ENCODE measurements at places on chromosomes 7 and 10.

DNA sequence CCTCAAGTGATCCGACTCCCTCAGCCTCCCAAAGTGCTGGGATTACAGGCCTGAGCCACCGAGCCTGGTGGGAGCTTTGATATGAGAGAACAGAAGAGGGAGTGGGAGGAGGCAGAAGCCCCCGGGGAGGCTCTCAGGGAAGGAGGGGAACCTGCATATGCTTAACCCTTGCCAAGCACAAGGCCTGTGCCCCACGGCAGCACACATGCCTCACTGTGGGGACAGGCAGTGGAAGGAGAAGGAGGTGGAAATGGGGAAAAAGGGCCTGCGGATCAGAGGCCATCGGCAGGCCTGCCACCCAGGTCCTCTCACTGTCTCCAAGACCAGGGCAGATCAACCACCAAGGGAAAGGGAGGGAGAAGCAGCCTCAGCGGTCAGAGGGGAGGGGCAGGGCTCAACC lies 7.2 kb upstream of the GRID1 start:
- no peak for DNase-seq

DNA sequence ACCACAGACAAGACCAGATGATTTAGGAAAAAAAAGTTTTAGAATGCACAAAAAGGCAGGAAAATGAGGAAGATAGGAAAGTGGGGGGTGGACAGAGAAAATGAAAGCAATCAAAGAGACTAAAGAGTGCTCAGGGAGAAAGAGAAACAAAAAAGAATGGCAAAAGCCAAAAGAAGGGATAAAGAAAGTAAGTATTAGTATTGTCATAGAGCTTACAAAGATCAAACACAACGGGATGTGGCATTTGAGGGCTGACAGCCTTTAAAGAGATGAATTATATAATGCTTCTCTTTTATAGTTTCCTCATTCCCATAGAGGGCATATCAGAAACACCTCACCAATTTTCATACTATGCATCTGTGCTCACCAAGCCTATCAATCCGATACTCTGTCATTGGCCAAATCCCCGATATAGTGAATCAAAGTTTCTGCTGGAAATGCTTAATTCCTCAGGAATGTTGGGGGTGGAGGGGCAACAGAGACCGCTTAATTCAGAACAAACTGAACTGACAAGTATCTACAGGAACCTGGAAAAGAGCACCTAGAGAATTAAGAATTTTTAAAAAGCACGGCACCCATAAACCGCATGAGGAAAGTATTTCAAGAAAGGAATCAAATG lies 2.7 kb downstream of the COG5 start:
- no peak for DNase-seq

DNA sequence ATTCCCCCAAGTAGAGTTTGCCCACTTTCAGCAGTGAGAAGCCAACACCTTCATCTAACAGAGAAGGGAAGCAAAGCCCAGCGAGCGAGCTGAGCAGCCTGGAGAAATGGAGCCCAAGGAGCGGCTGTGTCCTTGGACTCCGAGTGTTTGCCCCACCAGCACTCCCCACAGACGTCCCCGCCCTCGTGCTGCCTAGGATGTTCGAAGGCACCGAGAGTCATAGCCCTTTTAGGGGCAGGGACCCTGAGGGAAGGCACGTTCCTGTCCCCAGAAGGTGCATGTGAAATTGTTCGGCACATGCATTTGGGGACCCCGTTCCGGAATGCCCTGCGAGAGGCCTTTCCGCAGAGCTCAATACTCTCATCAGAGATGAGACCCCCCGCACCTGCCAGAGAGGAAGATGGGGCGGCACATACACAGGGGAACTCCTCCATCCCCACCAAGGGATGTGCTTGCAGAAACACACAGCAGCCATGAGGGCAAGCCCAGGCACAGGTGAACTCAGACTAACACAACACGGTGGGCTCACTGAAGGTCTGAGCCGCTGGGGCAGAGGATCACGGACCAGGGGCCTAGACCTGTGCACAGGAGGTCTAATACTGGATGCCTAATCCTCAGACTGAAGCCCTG lies 131.0 kb downstream of the DLG5 start:
- no peak for DNase-seq

DNA sequence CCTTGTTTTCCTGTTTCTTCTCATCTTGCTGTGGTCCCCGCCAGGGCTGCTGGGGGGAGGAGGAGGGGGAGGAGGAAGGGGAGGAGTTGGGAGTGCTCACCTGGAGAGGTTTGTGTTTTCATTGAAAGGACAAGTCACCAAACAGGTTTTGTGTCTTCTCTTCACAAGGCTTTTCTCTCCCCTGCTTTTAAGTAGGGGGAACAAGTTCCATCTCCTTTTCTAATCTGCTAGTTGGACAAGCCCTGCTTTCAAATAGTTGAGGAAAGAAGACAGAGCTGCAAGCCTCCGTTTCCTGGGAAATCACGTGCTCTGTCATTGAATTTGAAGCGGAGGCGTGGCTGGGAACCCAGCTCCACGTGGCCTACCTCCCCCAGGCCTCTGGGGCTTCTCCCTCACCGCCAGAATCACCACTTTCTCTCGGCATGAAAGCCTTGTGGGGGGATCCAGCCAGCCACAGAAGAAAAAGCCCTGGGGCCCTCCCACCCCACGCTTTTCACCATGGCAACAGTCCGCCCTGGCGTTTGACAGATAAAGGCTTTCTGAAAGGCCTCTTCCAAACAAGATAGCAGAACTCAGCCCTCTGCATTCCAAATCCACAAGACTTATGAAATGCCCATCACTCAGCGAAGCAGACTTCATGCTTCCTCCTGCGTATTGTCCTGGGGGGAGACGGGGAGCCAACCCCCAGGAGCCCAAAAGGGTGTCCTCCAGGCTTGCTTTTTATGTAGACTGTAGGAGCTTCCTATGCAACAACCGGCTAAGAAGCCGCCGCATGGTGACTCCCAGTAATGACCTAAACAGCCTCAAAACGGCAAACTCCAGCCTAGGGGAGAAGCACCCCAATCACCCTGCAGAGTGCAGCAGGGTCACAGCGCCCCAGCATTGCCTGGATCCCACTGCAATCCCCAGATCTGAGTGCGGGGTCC lies 51.7 kb downstream of the PROSER2 start:
- DNase-seq = peak; percentile 6

GRCh38 chr10:130194194-130194990 lies 58.2 kb downstream of the GLRX3 start:
- DNase-seq = no peak

DNA sequence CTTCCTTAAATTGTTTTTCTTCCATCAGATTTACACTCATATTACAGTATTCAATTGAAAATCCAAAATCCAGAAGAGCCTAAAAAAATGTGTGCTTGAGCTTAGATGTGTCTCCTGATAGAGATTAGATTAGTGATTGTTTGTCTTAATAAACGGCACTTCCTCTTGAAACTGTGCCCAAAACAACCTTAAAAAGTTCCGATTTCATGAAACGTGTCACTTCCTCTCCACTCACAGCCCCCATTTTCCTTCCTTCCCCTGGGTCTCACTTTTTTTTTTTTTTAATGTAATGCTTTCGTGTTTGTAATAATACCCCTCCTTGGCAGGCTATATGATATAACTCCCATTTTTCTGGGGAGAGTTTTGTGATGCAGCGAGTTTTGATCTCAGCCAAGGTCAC lies 114.8 kb upstream of the ADO start:
- DNase-seq = no peak

DNA sequence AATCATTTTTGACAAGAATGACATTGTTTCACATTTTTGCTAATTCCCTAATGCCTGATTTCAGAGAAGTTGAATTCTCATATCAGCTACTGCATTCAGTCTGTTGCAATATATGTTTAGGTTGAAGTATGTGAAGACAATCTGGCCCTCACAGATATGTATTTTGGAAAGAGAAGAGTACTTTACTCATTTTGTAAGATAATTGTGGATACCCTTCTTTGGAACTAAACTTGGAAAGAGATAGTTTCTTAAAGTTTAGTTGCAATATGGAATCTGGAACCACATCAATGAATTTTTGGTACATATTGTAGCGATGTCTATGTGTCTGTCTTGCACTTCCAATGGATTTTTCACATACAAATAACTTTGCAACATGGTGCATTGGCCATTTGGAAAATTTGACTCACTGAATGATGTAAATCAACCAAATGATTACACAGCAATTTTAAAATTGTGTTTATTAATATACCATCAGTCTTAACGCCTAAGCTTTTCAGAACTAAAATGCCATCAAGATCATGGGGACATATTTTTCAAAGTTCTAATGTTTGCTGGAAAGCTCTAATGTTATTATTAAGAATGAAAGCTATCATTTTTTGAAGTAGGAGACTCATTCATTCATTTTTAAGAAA lies 39.3 kb upstream of the TMEM26 start:
- DNase-seq = no peak

GRCh38 chr7:101671371-101672356 lies 42.6 kb upstream of the MYL10 start:
- no peak for DNase-seq

DNA sequence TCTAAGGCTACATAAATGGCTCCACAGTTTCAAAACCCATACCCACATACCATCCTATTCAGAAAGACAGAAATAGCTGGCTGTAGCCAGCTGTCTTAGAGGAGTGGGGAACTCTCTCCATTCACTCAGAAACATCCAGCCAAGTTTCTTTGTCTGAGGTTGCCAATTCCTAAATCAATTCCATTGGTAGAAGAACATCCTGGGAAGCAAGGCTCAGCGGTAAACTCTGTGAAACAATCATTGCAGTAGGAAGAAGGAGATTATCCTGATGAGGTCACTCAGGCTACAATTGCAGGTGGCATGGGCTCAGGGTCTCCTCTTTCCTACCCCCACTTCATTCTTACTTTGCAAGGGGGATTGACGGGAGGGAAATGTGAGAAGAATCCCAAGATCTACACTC lies 154.0 kb downstream of the ETV1 start:
- DNase-seq = no peak

DNA sequence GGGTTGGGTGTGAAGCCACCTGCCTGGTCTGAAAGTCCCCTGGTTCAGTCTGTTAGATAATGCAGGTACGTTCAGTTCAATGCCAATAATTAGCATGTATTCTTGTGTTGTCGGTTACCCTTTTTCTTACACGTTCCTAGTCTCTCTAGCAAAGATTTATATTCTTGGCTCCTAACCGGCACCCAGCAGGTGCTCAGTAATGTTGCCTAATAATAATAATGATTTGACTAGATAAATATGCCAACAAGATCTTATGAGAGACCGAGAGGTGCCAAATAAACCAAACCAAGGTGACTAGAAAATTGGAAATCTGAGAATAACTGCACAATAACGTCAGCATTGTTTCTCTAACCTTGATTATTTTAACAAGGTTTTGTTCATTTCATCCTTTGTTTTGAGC lies 1.1 kb upstream of the SMIM30 start:
- DNase-seq = no peak

DNA sequence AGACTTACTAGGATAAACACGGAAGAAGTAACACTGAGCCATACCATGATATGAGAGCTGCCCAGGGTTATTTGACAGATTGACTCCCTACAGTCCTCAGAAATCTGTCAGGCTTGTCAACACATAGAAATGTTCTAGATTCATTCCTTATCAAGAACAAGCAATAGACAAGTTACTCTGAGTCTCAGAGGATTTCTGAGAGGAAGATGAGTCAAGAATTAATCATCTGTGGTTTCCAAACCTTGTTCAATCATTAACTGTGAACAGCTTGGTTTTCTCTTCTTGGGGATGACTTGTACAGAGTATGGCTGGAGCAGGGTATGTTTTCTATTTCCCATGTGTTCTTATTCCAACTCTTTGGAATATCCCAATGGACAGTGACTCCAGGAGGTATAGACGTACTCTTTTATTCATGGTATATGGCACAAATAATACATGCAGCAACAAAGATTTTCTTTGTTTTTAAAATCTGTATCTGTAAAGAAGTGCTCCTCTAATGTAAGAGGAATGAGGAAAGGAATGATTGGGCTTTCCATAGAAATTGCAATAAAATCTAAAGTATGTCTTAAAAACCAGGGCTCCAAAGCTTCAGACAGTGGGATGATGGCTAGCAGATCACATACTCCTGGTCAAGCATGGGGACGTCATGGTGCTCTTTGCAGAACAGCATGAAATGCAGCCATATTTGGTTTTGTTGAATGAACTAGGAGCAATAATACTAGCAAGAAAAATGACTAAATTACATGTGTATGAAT lies 11.9 kb upstream of the SFR1 start:
- DNase-seq = no peak

DNA sequence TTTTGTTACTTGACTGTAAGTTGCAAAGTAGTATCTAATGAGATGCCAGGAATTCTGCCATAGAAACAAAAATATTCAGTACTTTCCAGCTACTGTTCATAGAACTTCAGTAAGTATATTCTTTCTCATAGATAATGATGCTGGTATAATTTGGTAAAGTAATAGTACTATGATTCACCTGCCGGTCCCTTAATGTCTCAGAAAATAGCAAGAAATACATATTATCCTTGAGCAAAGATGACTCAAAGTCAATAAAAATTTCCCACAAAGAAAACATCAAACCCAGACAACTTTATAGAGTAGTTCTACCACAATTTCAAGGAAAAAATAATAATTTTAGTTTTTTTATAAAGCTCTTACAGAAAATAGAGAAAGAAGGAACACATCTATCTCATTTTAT lies 105.4 kb downstream of the EPDR1 start:
- no peak for DNase-seq

GRCh38 chr7:40221836-40222235 lies 87.0 kb downstream of the SUGCT start:
- no peak for DNase-seq

DNA sequence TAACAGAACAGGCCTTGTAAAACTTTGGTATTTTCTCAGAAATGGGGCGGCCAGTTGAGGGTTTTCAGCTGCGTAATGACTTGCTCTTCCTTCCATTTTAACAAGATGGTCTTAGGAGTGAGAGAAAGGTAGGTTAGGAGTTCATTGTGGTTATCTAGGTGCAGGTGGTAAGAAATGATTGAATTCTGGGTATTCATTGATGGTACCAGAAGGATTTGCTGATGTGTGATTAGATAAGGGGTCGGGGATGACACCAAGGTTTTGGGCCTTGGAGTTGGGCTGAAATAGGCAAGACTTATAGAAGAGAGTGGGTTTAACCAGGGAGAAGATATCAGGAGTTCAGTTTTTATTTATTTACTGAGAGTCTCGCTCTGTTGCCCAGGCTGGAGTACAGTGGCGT lies 2.6 kb downstream of the MDH2 start:
- no peak for DNase-seq

DNA sequence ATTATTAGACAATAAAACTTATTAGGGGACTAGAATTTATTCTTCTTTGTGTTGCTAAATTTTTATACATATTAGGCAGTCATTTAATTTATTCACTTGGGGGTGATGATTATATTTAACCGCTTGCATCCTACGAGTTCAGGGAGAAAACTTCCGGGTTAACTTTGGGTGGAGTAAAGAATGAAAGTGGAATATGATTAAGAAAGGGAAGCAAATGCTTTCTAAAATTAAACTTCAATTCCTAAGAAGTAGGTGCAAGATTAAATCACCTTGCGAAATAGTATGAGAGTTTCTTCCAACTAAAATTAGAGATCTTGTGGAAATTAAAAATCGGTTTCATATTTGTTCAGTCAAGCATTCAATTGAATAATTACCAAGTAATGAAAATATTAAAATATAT lies 33.5 kb downstream of the MRC1 start:
- DNase-seq = no peak

GRCh38 chr7:106001196-106001595 lies 38.1 kb downstream of the CDHR3 start:
- DNase-seq = no peak

- DNase-seq = no peak
Measured at GRCh38 chr10:86943316-86944030, 13.9 kb downstream of the MMRN2 start.

- no peak for DNase-seq
Measured at GRCh38 chr10:79981450-79982361, 32.8 kb upstream of the SFTPD start.

All from stimulated activated CD8-positive, alpha-beta memory T cell treated with anti-CD3 and anti-CD28 coated beads, Interleukin-15, amount 100 ng/mL, for 24 hours (primary cell).